ENCODE measurements at places on chromosomes 12 and 14.
A peak's percentile ranks its signal among the peaks of the same experiment; 100 is the strongest.

- no peak for DNase-seq
Measured at GRCh38 chr12:15963271-15963670, 52.1 kb downstream of the DERA start.

GRCh38 chr12:131395971-131396573 lies 314.8 kb upstream of the SFSWAP start:
- DNase-seq, result no peak

- no peak for DNase-seq
Measured at GRCh38 chr12:47717046-47717442, 8.2 kb downstream of the ENDOU start.

- no peak for DNase-seq
Measured at GRCh38 chr14:103700753-103701490, 14.3 kb downstream of the XRCC3 start.

DNA sequence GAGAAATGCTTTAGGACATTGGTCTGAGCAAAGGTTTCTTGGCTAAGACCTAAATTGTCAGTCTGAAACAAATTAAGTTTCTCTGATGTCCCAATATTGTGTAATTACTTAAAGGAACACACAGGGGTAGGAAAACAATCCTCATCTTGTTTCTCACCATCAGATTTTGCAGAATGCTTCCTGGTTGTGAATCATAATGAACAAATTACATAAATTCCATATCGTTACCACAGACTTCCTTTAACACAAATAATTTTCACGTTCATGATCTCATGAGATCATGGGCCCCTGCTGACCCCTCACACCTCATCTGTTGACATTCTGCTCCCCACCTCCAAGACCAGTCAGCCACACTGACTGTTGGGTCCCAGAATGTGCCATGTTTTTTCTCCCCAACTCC lies 194.1 kb downstream of the MON2 start:
- DNase-seq, result no peak

- no peak for DNase-seq
Measured at GRCh38 chr12:69540987-69541386, 44.3 kb upstream of the CCT2 start.

- DNase-seq, result peak; percentile 87
Measured at GRCh38 chr12:9943240-9943639, 11.1 kb upstream of the CLEC2A start.

- DNase-seq, result no peak
Measured at GRCh38 chr12:109645194-109645593, 68.4 kb upstream of the FAM222A start.

DNA sequence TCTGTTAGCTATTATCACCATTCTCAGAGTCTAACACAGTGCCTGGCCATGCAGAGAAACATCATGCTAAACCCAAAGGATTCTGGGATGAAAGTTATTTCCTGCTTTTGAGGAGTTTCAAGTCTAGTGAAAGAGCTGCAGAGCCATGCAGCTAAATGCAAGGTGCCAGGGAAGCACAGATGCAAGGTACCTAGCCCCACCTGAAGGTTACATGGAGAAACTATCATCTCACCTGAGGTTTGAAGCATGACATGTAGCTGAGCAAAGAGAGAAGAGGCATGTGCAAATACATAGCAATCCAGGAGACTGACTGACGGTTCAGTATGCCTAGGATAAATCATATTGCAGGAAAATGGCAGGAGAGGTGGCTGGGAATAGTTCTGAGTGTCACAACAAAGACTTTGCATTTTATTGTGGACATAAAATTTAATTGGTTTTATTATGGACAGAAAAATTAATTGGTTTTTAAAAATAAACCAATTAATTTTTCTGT lies 170.4 kb downstream of the PRKD1 start:
- DNase-seq, result no peak

GRCh38 chr12:115456946-115457689 lies 773.1 kb upstream of the TBX3 start:
- no peak for DNase-seq

- no peak for DNase-seq
Measured at GRCh38 chr14:60179431-60179869, 14.3 kb upstream of the DHRS7 start.

DNA sequence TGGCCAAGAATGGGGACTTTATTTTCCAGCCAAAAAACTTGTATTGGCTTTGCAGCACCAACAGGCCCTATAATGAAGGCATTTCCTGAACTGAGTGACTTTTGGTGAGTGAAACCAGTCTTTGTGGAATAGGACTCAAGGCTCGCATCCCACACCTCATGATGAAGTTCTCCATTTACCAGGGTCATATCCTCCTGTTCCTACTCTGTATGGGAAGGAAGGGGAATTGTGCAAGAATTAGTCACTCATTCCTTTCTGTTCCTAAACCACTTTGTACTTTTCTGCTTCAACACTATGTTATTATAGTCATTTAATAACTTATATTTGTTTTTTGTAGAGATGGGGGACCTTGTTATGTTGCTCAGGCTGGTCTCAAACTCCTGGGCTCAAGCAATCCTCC lies 2.3 kb upstream of the SPATS2 start:
- no peak for DNase-seq

DNA sequence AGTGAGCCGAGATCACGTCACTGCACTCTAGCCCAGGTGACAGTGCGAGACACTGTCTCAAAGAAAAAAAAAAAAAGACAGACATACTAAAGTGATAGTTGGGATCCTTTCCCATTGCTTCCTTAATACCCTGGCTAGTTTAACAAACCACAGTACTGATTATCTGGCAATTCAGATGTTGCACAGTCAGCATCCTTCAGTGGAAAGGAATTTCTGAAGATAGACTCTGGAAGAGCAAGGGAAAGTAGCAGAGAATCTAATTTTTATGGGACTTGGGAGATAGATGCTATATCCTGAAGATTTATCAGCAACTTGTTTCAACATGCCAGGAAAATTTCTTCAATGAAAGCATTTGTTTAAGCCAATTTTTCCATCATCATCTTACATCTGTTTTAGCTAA lies 6.5 kb upstream of the PPFIBP1 start:
- no peak for DNase-seq

DNA sequence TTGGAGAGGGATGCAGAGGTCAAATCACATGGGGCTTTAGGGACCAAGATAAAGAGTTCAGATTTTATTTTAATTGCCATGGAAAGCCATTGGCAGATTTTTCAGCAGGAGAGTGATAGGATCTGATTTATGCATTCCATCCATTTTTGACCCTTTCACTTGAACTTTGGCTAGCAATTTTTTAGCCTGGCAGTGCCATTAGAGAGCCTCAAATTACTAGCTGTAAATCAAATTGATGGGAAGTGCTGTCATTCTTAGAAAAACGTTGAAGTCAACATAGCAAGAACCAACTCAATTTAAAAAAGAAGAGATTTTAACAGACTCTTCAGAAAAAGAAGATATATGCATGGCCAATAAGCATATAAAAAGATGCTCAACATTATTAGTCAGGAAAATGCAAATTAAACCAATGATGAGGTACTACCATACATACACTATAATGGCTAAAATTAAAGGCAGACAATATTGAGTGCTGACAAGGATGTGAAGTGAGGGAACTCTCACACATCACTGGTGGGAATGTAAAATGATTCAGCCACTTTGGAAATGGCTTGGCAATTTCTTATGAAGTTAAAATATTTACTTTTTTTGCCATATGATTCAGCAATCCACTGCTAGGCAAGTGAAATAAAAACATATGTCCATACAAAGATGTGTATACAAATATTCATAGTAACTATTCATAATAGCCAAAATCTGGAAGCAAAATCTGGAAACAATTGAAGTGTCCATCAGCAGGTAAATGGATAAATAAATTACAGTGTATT lies 89.7 kb downstream of the PTCSC3 start:
- DNase-seq, result no peak

DNA sequence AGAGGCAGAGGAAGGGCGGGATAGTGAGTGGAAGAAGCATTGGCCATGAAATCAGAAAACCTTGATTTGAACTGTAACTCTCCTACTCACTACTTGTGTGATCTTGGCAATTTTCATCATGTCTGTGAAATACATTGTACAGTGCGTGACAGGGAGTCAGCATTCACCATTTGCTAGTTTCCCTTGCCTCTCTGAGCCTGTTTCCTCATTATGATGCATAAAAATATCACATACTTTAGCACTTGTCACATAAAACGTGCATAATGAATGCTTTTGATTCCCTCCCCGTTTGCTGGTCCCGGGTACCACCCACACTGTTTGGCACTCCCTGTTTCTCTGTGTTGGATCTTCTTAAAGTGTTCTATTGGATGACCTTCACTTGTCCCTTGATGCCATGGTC lies 101.1 kb upstream of the FRMD6 start:
- DNase-seq, result no peak

- no peak for DNase-seq
Measured at GRCh38 chr14:101851736-101852405, 90.4 kb downstream of the PPP2R5C start.

DNA sequence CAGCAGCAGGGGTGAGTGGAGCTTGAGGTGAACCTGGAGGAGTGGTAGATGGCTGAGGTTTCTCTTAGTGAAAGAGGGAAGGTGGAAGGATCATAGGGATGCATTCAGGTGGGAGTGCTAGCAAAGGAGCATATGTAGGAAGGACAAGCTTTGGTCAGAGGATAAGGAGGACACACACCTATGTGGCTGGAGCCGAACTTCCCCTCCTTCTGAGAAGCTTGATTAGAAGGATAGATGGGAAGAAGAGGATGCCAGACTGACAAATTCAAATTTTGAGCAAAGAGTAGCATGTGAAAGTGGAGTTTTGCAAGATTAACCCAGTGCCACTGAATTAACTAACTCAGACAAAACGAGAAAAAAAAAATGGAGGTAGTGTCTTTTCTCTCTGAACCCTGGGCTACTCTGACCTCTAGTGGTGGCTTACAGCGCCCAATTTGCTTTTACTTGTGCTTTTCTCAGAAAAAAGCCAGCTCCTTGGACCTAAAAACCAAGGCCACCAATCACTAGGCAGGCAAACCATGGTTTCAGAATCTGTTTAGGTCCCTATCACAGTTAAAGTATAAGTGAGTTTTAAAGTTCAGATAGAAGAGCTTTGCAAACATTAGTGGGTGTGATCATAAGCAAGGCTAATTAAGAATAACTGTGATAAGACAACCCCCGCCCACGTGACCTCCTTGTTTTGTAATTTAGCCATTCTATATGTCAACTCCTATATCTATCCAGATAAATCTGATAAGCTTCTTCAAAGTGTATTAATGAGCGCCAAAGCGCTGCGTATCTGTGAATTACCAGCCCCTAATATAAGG lies 15.5 kb downstream of the EMP1 start:
- peak; percentile 73 for DNase-seq

GRCh38 chr12:21710958-21711775 lies 53.5 kb upstream of the LDHB start:
- no peak for DNase-seq

GRCh38 chr12:53703756-53704155 lies 23.5 kb downstream of the CALCOCO1 start:
- DNase-seq, result no peak

DNA sequence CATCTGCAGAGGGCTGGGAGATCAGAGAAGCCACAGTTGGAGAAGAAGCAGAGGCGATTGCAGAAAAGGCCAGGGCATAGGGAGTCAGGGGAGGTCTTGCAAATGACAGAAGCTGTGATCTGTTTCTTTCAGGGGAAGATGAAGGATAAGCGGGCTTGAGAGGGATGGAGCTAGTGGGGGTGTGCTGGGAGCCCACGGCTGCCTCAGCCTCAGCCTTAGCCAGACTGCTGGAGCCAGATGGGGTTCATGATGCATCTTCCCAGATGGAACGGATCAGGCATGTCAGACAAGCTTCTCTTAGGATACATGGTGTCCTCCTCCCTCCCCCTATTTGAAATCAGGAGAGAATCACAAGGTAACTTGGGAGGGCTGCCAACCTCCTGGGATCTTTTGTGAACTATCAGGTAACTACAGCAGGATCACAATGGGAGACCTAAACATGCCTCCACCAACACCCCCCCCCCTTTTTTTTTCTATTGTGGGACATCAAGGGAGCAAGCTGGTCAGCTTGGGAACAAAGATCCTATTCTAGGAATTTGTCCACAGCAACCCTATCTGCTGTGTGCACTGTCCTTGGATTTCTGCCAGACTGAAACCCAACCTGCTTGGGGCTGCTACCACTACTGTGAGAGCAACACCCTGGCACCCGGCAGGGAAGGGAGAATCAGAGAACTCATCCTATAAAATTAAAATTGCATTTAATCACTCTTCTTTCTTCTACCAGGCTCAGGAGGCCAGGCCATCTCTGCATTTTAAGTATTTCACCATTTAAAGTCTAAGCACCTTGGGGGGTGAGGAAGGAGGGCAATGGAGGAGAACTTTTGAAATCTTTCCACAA lies 10.7 kb upstream of the ATP2A2 start:
- DNase-seq, result peak; percentile 67

DNA sequence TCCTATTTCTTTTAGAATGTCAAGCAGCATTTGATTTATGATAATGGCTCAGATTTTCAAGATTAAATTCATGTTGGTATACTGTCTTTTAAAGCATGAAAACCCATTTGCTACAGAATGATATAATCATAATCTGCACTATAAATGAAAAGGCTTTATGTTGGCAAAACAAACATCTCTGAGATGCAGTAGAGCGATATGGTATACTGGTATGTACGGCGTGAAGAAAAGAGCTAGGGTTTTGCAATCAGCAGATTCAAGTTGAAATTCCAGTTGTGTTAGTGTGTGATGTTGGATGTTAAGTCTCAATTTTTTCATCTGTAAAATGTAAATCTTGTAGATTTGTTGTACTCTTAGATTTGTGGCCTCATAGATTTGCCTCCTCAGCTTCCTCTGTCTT lies 53.2 kb upstream of the DYRK2 start:
- no peak for DNase-seq

DNA sequence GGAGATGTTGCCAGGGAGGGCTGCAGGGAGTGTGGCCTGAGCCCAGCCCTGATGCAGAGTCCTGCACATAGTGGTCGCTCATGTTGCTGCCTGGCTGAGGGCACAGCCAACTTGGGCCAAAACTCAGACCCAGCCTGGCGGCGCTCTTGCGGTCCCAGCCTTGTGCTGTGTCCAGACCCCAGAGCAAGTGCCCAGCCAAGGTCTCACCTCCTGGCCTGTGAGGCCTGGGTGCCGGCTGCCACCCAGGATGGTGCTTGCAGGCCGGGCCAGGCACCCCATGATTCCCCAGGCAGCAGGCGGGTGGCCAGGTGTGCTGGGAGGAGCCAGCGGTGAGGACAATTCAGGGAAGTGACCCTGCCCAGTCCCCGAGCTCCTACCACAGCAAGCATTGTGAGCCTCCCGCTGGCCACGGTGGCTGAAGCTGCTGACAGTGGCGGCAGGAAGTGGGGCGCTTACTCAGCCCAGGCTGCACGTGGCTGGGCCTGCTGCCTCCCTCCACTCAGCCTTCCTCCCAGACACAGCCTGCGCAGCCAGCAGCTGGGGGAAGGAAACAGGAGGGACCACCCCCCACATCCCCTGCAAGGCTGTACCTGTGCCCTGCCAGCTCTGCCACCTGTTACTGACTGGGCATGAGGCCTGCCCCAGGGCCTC lies 17.7 kb upstream of the PGF start:
- DNase-seq, result no peak
